Stimulated activated CD4-positive, alpha-beta T cell treated with anti-CD3 and anti-CD28 coated beads, Interleukin-1b, Interleukin-23, amount 100 ng/mL, for 4 hours (primary cell): ENCODE measurements at places on chromosomes 5 and 9.

DNA sequence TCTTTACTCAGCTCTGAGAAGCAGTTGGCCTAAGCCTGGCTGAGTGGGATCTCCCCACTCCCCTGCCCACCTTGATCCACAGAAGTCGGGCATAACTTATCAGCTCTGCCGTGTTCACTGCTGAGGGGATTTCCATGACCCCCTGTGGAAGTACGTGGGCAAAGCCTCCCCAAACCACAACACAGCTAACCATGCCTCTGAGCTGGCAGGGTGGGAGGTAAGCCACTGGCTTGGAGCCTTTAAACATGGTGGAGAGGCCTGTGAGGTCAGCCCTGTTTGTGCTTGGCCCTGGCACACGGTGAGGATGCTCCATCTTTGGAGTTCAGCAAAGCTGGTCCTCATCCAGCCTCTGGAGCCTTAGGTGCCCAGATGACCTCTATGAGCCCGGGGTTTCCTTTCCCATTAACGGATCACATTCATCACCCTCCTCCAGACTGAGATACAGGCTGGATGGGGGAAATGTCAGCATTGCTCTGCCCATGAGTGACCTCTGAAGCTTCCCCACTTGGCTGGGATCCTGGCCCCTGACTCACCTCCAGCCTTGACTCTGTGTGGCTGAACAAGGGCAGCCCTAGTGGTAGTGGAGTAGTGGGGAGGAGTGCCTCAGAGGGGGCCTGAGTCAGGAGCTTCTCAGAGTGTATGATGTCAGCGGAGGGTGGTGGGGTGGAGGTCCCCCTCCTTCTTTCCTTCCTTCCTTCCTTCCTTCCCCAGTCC, 6.2 kb downstream of the PDLIM4 start:
- no peak for DNase-seq

DNA sequence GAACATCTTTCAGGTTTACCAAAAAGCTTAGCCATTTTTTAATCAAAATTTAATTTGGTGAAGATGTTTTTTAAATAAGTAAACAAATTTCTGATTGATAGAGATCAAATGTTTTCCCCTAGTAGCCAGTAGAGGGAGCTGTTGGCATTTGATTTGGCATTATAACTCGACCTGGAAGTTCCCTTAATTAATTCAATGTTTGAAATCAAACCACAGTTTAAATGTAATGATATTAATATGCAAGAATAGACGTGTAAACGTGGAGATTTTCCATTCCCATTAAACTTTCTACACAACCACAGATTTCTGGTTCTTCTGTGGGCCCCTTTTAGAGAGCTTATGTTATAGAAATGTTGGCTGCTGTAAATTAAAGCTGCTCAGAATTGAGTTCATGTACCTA, 148.1 kb upstream of the MPDZ start:
- DNase-seq = no peak

DNA sequence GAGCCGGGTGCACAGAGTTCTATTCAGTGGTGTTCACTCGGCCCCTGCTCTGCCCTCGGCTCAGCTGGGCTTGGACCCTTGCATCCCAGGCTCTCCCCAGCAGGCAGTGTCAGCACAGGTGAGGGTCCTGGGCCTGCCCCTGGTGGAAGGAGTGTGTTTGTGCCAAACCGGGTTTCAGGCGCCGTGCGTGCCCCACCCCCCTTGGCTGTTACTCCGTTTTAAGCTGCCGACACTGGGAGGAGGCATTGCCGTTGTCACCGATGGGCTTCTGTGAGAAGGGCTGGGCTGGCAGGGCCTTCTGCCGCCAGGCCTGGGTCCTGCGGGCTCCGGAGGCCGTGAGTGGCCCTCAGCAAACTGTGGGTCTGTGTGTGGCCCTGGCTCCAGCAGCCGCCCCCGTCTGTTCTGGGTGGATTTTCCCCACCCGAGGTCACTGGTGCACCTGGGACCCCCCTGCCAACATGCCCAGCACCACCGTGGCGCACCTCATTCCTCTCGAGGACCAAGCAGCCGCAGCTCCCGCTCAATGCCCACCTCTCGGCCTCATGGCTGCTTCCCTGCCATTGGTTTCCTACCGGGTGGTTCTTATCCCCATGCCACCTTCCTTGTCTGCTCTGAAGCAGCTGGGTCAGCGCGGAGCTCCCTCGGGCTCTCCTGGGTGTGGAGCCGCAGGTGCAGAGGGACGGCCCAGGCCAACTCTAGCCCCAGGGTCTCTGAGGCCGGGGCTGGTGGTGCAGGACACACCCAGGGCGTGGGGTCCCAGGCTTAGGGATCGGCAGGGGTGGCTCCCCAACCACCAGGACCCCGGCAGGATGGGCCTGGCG, 44.3 kb upstream of the EXOC3 start:
- DNase-seq = no peak

- no peak for DNase-seq
Observed at GRCh38 chr9:15982182-15982581, 429.3 kb downstream of the CCDC171 start.
